ENCODE measurements at places on chromosomes 2 and 18.
A peak's percentile ranks its signal among the peaks of the same experiment; 100 is the strongest.

- DNase-seq: no peak
These were observed 83.7 kb upstream of the MBOAT2 start for GRCh38 chr2:9087121-9087681.

GRCh38 chr18:31278609-31279071, 39.3 kb upstream of the DSG1 start:
- DNase-seq: no peak

GRCh38 chr2:239802185-239802649, 222.9 kb downstream of the NDUFA10 start:
- no peak for DNase-seq

DNA sequence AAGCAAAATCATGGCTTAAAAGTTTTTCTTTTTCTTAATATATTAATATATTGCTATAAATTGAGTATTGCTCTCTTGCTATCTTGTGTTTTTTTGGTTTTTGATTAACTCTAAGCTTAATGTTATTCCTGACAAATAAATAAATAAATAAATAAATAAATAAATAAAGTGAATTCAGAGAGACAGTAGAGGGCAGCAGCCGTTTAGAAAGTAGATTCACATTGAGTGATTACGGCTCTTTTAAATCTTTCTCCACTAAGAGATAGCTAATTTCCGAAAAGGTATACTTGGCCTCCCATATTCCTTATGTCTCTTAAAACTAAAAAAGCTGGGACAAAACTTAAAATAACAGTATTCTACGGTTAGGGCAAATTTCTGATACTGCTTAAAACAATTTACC, 34.3 kb downstream of the MSH2 start:
- no peak for DNase-seq

DNA sequence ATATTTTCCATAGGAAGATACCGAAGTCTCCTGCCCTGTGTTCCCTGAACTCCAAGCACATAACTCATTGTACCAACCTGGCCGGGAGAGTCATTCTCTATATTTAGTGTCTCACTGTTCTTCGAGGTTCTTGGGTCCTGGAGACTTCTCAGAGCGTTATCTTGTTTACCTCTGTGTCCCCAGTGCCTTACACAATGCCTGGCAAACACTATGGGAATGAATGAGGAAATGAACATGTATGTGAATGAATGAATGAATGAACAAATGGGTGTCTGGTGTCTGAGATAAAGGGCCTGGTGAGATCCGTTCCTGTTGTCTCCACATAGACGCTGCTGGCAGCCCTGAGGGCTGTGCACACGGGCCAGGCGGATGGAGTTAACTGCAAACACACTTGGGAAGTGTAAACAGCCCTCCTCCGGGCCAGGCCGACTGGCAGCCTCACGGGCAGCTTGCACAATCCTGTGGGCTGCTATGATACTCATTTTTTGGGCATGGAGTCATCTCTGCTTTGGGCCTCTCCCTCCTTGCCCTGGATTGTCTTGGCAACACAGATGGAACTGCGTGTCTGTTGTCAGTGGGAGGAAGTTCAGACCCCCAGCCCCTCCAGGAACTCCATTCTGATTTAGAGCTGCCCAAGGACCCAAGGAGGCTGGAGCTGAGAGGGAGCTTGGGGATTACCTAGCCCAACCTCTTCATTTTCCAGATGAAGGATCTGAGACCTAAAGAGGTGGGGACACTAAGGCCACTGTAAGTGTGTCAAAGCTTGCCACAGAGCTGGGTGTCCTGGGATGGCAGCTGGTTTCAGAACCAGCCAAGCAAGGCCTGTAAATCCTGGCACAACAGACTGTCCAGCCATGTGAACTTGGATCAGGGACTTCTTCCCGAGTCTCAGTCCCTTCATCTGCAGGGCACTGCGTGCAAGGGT, 124.4 kb downstream of the INHBB start:
- DNase-seq: peak; percentile 50

DNA sequence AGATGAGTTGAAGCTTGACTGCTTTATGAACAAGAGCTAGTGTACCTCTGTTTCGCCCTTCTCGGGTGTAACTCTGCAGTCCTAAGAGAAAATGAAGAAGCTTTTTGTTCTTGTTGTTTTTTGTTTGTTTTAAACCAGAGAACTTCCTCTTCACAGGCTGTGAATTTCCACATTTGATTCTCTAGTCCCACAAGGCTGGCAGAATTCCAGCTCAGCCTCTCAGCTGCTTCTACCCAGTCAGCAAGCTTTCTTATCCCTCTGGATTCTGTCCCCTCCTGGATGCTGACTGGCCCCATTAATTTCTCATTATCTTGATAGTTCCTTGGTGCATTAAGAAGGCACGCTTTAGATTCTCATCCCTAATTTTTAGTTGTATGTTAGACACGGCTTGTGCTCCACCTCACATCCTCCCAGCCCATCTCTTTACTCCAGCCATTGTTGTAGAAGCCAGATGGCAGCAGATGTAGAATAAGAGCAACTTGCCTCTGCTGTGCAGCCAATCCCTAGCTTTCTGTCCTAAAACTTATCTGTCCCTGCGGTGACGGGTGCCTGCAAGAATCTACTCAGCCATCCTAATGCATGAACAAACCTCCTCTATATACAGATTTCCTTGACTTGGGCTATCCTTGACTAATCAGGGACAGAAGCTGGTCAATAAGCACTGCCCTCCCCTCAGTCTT, 12.3 kb upstream of the RESP18 start:
- DNase-seq: no peak

DNA sequence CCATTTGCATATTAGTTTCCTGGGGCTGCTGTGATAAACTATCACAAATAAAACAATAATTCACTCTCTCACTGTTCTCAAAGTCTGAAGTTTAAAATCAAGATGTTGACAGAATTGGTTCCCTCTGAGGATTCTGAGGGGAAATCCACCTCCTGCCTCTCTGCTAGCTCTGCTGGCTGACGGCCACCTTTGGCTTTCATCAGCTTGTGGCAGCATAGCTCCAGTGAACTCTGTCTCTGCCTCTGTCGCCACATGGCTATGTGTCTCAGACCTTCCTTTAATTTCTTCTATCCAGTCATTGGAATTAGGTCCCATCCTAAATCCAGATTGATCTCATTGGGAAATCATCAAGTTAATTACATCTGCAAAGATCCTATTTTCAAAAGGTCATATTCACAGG, 38.9 kb upstream of the TRIM43 start:
- DNase-seq: no peak

GRCh38 chr18:74377776-74378175, 62.1 kb downstream of the C18orf63 start:
- DNase-seq: no peak

DNA sequence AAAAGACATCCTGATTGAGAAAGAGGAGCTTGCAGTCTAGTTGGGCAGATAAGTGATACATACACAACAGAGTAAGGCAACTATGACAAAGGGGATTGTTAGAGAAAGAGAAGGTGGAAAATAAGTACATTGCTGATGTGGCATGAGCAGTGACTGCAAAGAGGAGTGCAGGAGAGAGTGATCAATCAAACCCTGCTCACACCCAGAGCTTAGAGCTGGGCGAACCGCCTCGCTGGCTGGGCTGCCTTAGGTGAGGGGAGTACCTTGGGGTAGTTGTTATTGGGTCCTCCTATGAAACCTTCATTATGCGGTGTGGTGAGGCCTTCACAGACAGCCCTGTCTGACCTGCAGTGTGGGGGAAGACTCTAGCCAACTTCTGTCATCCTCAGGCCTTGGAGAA, 161.7 kb downstream of the FHOD3 start:
- no peak for DNase-seq

- DNase-seq: no peak
These were observed 53.1 kb downstream of the ACVR1 start for GRCh38 chr2:157822993-157823392.

GRCh38 chr2:67948506-67948905, 114.3 kb downstream of the C1D start:
- DNase-seq: no peak

Measured in activated effector memory CD4-positive, alpha-beta T cell treated with anti-CD3 and anti-CD28 coated beads, Interleukin-2, amount 50 U/mL, for 16 hours (primary cell).